Gastroesophageal sphincter (tissue), 4 donors: ENCODE measurements at places on chromosomes 11 and 22.
A peak's percentile ranks its signal among the peaks of the same experiment; 100 is the strongest.

DNA sequence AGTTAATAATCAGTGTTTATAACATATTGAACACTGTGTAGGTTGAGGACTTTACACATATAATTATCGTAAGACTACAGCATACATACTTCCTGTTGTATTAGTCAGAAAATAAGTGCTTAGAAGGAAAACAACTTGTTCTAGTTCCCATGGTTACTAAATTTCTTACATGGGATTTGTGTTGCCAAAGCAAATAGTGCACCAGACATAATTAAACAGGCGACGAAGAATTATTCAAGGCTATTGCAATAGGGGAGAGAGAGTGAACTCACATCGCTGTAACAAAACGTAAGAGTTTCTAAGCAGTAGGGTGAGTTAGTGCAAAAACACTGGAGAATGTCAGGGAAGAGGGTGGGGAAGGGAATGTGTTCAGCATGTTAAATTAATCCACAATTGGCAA lies 347.8 kb downstream of the CNTN5 start:
- no peak for ATAC-seq

DNA sequence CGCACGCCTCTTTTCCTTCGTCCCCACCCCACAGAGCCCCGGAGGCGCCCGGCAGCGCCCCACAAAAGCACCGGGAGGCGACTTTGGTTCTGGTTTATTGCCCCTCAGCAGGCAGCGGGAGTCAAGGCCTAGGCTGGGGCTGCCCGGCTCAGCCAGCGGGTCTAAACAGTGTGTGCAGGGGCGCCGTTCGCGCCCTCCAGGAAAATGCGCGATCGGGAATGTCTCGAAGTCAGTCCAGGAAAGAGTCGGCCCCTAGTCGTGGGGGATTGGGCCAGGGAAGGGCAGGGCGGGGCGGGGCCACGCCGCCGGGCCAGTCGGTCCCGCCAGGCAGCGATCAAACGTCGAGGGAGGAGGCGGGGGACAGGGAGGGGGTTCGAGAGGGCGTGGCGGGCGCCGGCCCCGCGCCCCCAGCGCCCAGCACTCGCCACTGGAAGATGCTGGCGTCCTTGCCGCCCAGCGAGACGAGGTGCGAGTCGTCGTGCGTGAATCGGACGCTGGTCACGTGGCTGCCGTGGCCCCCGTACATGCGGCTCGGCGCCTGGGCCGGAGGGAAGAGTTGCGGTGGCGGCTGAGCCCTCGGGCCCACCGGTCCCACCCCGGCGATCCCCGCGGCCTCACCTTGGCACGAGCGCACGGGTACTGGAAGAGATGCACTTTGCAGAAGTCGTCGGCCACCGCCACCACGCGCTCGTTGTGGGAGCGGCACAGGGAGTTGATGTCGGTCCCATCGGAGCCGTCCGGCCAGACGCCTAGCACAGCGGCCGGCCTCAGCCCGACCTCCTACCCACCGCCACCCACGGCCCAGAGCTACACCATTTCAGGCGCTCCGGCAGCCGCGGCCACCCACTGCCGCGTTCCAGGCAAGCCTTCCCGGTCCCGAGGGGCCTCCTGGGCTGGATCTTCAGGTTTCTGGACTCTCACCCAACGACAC lies 741 bp upstream of the MTA2 start:
- peak; percentile 67 for ATAC-seq

DNA sequence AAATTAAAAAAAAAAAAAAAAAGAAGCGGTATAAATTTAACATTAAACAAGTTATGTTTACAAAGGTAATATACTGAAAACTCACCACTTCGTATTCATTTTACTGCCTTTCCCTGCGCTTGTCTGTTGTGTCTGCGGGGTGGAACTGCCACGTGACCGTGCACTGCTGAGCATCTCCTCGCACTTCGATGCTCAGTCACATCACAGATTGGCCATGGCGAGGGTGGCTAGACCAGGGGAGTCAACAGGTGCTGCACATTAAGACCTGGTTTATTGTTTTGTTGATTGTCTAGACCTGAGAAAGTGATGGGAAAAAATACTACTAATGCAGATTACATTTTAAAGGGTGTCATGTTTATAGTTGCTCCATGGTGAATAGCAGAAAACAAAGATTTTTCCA lies 22.8 kb upstream of the TUB start:
- no peak for ATAC-seq

- no peak for ATAC-seq
These were observed 57.0 kb downstream of the RBFOX2 start for GRCh38 chr22:35971456-35972119.

DNA sequence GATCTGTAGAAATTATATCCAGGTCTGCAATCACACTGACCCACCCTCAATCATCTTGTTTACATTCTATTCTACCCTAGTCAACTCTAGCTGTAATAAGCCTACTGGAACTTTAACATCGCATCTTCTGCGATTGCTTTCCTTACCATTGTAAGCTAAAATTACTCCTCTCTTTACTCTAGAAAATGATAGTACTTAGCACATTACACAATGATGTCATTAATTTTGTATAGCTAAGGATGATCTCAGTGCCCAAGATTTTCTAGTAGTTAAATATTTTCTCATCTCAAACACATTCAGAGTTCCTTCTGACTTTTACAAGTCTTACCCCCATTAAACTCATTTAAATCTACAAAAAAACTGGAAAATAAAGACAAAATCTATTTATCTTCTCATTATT lies 39.6 kb upstream of the CTSC start:
- no peak for ATAC-seq

DNA sequence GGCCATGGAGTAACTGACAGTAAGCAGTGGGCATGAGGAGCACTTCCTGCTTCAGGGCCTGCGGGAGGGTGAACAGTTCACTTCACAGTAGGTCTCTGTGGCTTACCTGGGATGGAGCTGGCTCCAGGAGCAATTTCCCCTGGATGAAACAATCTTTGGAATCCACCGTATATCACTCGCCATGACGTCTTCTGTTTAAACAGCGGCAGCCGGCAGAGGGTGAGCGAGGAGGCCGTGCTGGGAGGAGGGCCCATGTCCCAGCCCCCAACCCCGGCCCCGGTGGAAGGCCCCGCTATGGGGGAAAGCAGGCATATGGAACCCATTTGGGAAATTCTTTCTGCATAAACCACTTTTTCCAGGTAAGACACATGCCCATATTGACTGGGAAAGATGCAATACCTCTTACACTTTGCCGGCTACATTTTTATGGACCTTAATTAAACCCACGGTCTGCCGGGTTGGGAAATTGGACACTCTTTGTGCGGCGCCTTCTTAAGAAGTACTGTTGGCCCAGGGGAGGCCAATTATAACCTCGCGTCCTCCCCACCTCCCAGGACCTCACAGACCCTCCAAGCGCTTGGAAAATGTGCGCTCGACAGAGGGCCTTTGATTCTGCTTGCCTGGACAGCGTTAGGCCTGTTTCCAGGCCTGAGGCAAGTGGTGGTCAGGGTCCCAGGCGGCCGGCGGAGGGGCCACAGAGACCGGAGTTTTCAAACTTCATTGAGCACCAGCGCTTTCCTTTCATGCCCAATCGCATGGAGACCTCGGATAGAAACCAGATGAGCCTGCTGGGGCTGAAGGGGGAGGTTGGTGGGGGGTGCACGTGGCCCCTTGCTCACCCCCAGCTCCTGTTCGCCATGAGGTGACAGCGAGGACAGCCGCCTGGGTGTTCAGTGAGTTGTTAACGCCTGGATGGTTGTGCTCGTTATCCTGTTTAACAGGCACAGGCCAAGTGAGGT lies 40.4 kb downstream of the SMIM38 start:
- ATAC-seq: no peak

DNA sequence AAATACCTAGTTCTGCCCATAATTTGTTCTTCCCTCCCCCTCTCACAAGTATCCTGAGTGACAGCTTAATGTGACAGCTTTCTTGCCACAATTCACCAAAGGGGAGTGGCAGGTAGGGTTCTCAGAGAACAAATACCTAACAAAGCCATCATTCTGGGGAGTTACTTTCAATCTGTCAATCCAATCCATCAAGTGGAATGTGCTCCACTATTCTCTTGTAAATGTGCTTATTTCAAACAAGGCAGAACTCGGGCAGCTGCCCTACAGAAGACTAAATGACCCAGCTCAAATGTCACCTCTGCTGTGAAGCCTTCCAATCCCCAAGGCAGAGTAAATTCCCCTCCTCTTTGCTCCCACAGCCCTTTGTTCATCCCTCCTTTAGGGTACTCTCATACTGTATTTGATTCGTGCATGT lies 27.8 kb downstream of the LGR4 start:
- no peak for ATAC-seq

DNA sequence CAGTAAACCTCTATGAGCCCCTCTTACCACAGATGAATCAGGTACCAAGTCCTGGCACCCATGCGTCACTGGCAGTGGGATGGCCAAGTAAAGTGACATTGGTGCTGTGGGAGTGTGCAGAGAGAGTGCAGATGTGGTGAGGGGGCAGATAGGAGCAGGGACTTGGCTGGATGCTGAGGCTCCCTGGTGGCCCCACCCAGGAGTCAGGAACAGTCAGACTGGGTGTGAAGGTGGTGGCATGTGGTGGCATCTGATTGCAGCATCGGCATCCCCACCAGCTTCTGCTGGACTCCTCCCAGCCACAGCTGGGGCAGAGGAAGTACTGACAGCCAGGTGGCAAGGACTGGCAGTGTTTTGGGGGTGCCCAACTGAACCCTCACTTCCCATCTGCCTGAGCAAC lies 11.4 kb downstream of the DGAT2 start:
- no peak for ATAC-seq

- peak; percentile 75 for ATAC-seq
These were observed 45.3 kb upstream of the SHISAL1 start for GRCh38 chr22:44357966-44358465.

GRCh38 chr11:76762867-76763572 lies 20.1 kb upstream of the TSKU start:
- ATAC-seq: no peak

DNA sequence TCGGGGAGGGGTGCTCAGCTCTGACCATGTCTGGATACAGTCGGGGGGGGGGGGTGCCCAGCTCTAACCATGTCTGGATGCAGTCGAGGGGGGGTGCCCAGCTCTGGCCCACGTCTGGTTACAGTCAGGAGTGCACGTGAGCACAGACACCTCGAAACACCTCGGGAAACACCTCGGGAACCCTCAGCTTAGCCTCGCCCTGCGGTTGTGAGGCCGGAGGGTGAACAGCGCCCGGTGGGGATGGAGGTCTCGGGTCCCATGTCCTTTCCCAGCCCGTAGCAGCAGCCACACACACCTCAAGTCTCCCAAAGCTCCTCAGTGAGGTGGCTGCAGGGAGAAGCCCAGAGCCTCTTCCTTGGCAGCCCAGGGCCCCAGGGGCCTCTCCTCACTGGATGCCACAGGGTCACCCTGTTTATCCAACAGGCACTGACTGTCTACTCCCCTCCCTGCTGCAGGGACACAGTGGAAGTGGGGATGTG lies 2.1 kb downstream of the SIGIRR start:
- ATAC-seq: no peak

DNA sequence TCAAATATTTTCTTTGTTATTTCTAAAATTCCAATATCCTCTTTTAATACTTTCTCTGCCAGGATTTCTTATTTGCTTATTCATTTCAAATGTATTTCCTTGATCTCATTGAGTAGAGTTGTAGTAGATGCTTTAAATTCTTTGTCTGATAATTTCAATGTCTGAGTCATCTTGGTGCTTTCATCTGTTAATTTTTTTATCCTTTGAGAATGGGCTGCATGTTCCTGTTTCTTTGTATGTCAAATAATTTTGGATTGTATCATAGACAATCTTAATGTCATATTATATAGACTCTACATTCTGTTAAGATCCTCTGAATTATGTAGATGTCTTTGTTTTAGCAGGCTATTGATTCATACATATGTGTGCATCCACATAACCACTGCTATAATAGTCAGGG lies 57.5 kb downstream of the MYEOV start:
- ATAC-seq: no peak
